Stimulated activated CD4-positive, alpha-beta T cell treated with anti-CD3 and anti-CD28 coated beads, Interleukin-15, amount 100 ng/mL, for 1 hour (primary cell): ENCODE measurements at places on chromosomes 4 and X.

DNA sequence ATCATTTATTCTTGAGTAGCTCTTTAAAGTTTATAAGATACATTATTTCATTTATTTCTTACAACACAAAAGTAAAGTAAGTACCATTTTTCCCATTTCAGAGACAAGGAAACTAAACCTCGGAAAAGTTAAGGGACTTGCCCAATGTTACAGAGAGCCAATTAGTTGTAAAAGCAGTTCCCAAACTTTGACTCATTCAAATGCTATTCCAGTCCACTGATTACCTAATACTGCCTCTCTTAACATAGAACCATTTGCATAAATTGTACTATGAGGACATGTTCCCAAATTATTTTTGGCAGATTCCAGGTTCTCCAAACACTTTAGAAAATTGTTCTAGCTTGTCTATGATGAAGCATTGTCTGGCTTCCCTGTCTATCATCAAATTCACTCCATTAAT lies 45.6 kb upstream of the GRIA3 start:
- no peak for DNase-seq

GRCh38 chr4:7962609-7963508 lies 23.2 kb upstream of the AFAP1 start:
- DNase-seq: no peak

DNA sequence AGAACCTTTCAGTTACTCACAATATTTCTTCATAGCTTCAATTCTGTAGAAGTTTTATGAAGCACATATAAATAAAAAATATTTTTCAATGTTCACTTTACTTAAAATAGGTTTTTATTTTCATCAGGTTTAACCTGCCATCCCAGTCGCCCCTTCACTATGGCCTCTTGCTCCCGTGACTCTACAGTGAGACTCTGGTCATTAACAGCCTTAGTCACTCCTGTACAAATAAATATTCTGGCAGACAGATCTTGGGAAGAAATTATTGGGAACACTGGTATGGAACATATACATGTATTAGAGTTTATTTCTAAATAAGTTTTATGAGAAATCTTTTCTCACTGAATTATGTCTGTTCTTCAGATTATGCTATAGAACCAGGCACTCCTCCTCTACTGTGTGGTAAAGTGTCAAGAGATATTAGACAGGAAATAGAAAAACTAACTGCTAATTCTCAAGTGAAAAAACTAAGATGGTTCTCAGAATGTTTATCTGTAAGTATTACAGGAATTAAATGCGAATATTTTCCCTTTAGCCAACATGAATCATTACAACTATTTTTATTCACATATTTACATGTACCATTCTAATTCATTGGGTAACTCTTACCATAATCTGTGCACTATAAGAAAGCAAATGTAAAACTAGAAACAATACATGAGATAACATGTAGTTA lies 45.6 kb downstream of the SPATA4 start:
- DNase-seq: no peak

GRCh38 chr4:114811564-114812301 lies 213.1 kb downstream of the UGT8 start:
- no peak for DNase-seq

DNA sequence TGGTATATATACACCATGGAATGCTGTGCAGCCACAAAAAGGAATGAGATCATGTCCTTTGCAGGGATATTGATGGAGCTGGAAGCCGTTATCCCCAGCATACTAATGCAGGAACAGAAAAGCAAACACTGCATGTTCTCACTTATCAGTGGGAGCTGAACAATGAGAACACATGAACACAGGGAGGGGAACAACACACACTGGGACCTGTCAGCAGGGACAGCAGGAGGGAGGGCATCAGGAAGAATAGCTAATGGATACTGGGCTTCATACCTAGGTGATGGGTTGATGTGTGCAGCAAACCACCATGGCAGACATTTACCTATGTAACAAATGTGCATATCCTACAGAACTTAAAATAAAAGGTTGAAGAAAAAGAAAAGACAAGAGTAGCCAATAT lies 81.1 kb upstream of the ADAD1 start:
- no peak for DNase-seq

- no peak for DNase-seq
Measured at GRCh38 chr4:139278912-139279759, 889 bp downstream of the MGARP start.

DNA sequence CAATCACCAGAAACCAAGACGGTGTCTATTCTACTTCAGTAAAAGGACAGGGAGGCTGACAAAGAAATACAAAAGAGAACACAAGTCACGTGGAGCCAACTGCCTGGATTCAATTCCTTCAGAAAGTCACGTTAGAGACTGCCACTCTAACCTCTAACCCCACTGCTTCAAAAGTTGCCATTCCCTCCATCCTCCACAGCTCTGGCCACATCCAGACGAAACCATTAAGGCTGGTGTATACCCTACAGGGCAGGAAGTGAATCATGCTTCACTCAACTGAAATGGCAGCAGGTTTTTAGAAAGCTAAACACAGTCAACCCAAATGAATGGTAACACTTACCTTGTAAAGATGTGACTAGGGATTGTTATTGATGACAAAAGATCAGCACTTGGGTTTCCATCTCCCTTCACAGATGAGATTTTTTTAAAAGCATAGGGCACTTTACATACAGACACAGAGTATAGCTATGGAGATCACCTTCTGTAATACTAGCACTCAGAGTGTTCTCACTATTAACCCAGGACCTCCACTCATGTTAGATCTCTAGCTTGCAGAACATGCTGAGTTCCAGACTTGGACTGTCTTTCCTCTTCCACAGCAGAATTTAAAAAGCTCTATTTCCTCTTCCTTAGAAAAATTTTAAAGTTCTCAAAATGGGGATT lies 37.4 kb downstream of the MAML3 start:
- no peak for DNase-seq

DNA sequence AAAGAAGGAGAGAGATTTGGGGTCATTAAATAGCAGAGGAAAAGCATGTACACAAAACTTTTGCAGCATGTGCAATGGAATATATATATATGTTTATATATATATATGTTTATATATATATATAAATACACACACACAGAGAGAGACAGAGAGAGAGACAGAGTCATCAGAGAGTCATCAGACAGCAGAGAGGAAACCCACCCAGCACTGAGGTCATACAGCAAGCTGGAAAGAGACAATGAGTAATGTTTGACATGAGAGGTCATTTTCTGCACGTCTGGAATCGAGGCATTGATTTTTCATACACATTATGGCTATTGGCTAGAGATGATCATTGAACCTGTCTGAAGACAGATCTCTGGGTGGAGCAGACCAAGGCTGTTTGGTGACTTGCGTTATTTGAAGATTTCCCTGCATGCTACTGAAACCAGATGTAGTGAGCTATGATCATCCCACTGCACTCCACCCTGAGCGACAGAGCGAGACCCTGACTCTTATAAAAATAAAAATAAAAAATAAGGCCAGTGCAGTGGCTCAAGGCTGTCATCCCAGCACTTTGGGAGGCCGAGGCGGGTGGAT lies 48.8 kb upstream of the SHOX start:
- no peak for DNase-seq

GRCh38 chr4:146292508-146292907 lies 78.2 kb downstream of the REELD1 start:
- no peak for DNase-seq

DNA sequence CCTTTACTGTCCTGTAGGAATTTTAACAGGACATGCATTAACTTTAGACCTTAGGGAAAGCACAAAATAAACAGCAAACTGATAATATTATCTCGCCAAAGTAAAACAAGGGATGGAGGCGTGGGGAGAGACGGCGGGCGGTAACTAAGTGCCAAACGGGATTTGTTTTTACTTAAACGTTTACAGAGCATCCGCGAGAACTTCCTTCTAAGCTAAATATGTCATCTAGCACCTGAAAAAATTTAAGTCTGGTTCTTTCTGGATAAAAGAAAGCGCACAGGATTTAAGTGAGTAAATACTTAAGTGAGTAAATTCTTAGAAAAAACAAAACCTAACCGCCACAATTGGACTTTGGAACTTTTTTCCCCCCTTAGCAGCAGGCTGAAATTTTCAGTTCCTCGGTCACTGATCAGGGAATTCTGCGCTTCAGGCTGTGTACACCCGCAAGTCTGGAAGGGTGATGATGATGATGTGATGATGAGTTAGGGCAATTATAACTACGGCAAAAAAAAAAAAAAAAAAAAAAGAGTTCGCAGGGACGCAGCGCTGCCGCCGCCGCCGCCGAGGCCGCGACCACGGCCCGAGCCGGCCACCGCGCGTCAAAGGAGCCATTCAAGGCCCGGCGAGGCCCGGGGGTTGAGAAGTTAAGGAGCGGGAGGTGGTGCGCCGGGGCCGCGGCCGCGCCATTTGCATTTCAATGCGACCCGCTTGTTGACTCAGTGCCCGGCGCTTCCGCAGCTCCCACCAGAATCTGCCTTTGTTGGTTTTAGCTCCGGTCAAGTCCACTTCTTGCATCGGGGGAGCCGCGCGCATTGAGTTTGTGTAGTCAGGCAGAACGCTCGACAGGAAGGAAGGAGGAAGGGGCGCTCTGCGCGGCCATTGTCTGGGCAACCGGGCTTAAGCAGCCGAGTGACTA lies 108.8 kb downstream of the SPRY1 start:
- no peak for DNase-seq

DNA sequence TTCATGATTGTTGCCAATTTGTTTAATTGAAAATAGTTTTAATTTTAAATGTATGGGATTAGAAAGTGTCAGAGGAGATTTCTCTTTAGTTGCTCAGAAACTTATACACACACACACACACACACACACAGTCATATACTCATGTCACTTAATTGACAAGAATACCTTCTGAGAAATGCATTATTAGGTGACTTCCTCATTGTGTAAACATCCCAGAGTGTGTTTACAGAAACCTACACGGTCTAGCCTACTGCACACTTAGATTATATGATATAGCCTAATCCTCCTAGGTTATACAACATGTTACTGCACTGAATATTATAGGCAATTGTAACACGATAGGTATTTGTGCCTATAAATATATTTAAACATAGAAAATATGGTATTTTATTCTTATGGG lies 1327.4 kb downstream of the FSTL5 start:
- no peak for DNase-seq

- no peak for DNase-seq
Measured at GRCh38 chr4:128471576-128471975, 184.0 kb upstream of the PGRMC2 start.

- no peak for DNase-seq
Measured at GRCh38 chrX:15929194-15929593, 74.6 kb upstream of the AP1S2 start.

DNA sequence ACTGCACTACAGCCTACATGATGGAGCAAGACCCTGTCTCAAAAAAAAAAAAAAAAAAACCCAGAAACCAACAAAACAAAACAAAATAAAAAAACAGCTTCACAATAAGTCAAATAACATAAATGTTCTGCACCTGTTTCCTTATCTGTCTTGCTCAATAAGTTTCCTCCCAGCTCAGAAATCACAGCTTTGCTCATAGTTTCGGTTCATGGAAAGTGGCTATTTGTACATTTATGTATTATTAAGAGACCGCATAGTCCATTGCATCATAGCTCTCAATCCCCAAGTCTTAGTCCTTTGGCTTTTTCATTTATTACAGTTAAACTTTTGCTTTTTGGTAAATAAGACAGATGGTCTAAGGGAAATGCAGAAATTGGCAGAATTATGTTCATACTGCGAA lies 24.4 kb upstream of the CFAP299 start:
- DNase-seq: no peak

DNA sequence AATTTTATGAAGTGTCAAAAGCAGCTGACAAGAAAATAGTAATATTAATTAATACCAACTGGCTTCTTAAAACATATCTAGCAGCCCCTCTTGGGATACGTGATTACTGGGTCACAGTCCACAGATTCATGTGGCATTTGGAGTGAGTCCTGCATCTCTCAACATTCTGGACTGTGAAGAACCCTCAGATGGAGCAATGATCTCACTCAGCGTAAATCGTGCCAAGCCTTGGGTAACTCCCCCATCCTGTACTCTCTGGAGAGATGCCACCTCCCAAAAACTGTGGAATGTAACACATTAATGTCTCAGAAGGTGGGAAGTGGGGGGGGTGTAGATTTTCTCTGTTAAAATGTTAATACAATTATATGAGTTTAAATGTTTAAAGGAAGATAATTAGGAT lies 118.2 kb upstream of the IQCM start:
- no peak for DNase-seq

DNA sequence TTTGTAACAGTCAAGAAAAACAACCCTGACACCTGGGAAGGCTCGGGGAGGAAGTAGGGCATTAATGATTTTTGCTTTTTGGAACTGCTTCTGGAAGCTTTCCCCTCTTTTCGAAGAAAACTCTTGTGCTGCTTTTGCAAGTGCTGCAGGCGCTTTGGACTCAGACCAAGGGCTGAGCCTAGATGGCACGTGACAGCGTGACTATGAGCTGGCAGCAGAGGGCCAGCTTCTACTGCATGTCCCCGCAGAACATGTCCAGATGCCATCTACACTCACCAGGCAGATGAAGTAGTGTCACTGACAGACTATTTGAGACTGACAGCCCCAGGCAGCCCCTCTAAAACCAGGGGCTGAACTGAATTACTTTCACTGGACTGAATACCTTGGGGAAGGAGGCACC lies 6.2 kb downstream of the NR0B1 start:
- no peak for DNase-seq

DNA sequence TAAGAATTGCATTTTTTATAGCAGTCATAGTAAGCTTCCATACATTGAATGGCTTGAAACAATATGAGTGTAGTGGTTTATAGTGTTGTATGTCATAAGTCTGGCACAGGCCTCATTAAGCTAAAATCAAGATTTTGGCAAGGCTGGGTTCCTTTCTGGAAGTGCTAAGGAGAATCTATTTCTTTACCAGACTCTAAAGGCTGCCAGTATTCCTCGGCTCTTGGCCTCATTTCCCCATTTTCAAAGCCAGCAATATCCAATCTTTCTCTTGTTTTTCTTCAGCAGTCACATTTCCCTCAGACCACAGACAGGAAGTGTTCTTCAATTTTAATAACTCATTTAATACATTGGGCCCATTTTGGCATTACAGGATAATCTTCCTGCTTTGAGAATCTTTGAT lies 1155.5 kb upstream of the PABPC4L start:
- no peak for DNase-seq

- DNase-seq: no peak
Measured at GRCh38 chr4:185137233-185137925, 5.7 kb upstream of the SLC25A4 start.

DNA sequence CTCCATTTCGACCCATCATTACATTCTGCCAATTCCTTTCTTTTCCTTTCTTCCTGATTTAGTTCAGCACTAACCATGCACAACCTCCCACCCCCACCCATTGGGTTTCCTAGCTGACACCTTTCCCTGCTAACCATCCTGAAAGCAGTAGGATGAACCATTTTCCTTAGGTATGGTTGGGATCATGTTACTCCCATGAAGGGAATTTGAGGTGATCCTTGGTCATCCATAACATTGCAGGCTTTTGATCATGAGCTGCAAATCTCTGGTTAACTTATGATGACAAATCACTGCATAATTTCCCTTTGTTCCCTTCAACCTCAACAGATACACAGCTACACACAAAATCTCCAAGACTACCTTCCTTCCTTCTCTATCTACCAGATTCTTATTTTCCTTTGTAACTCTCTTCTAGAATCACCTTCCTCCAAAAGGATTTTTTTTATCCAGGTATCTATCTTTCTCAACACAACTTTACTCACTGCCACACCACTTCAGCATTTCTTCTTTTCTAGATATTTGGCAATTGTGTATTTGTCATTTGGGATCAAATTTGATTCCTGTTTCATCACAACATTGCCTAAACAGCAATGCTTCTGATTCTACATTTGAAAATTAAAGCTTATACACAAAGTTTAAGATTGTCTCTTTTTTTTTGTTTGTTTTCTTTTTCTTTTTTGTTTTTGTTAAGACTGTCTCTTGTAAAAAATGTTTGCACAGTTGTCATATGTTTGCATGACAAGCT lies 145.1 kb downstream of the RBM47 start:
- no peak for DNase-seq
